ENCODE measurements at places on chromosomes 13 and 19. TPM values are rescaled to one million over a fixed set of nuclear protein-coding genes. Genes with fewer than 3 reads are reported as not detected.

BEST2 gene
- total RNA-seq = not detected

GAS6 gene
- total RNA-seq = 0.23 TPM

UHRF1 gene
- 154 TPM for total RNA-seq

PAN3 gene
- 40.7 TPM for total RNA-seq

TGFBR3L gene
- 7.7 TPM for total RNA-seq

TPTE2 gene
- not detected for total RNA-seq

SMIM44 gene
- not detected for total RNA-seq

PNMA8A gene
- 0.63 TPM for total RNA-seq

NCAN gene
- not detected for total RNA-seq

KCNJ14 gene
- 0.85 TPM for total RNA-seq

DZIP1 gene
- 0.26 TPM for total RNA-seq

KLK12 gene
- not detected for total RNA-seq

CGB2 gene
- not detected for total RNA-seq

PSG7 gene
- not detected for total RNA-seq

PTGIR gene
- total RNA-seq = 27.5 TPM

GDF15 gene
- not detected for total RNA-seq

KLC3 gene
- total RNA-seq = not detected

SSC5D gene
- 0.68 TPM for total RNA-seq

CBARP gene
- total RNA-seq = 0.52 TPM

MRPS12 gene
- 73.7 TPM for total RNA-seq

TMEM272 gene
- total RNA-seq = 0.09 TPM

CA11 gene
- 7.2 TPM for total RNA-seq

WASF3 gene
- total RNA-seq = not detected

DACH1 gene
- total RNA-seq = not detected

C13orf42 gene
- total RNA-seq = not detected

SLC7A10 gene
- not detected for total RNA-seq

All from activated CD8-positive, alpha-beta memory T cell treated with anti-CD3 and anti-CD28 coated beads, Interleukin-2, amount 10 ng/mL, durations not matched to agents 7 days and 5 days (primary cell).